MG63 (cell line): ENCODE measurements at places on chromosomes 1 and 21. TPM values are rescaled to one million over a fixed set of nuclear protein-coding genes. Genes with fewer than 3 reads are reported as not detected.

GRCh38 chr1:94722181-94722580, 98.0 kb upstream of the SLC44A3 start:
- DNase-seq, result no peak

- peak; percentile 15 for DNase-seq
Observed at GRCh38 chr1:183956559-183957188, 80.9 kb downstream of the COLGALT2 start.

Gene CCDC185
- total RNA-seq, result 0.47 TPM in 1 of 2 replicates, not detected in the other

Gene MFAP2
- total RNA-seq, result 112 and 123 TPM in 2 replicates

Gene TSEN15
- total RNA-seq, result 81.1 and 152 TPM in 2 replicates
